ENCODE measurements at places on chromosomes 16 and 17. TPM values are rescaled to one million over a fixed set of nuclear protein-coding genes. Genes with fewer than 3 reads are reported as not detected.

DNA sequence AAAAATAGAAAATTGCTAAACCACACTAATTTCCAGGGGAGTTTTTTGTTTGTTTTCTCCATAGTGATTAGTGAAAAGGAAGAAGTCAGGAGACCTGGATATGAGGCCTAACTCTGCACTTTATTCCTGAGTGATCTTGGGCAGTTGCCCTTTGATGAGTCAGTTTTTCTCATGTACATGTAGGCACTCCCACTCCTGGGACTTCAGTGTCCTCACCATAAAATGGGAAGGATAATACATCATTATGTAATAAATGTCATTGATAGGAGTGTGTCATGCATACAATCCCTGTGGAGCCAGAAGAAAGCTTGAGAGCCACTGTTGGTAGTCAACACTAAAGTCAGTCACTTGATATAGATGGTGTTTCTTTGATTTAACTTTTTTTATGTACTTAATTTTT is 32.5 kb downstream of the WIPF2 start:
- no peak for DNase-seq

- peak; percentile 41 for DNase-seq
These were observed 2.9 kb upstream of the PGS1 start for GRCh38 chr17:78375401-78376151.

DNA sequence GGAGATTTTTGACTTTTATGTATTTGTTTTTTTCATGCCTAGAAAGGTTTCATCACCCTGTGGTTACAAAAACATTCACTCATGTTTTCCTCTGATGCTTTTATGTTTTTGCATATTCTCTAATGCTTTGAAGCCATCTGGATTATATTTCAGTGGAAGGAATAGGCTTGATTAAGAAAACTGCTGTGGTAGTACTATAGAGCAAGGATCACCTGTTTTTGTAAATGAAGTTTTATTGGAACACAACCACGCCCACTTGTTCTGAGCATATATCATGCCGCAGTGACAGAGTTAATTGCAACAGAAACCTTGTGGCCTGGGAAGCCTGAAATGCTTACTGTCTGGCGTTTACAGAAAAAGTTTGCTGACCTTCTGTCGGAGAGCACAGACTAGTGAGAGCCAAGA is 11.5 kb downstream of the COX10 start:
- no peak for DNase-seq

GRCh38 chr16:85461814-85462713 is 151.1 kb upstream of the GSE1 start:
- peak; percentile 70 for DNase-seq

- no peak for DNase-seq
These were observed 385.7 kb upstream of the TNRC6C start for GRCh38 chr17:77572851-77573250.

Gene METTL9
- 160 TPM for total RNA-seq

Gene PRDM7
- total RNA-seq, result not detected

- no peak for DNase-seq
These were observed 3.0 kb upstream of the IL4R start for GRCh38 chr16:27310576-27311447.

DNA sequence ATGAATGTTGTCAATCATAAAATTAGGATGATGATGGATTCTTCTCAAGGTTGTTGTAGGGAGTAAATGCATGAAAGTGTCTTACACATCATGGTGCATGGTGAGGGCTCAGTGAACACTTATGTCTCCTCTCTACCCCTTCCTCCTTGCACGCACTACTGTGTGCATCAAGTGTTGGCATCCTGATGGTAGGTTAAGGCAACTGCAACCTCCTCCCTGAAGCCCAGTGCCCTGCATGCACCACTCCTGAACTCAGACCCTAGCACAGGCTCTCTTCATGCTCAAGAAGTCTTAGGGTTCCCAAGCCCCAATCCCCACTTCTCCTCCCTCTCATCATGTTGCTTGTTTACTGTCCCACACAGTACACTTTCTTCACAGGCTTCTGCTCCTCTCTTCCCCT is 105.8 kb upstream of the DNAH9 start:
- DNase-seq, result no peak

DNA sequence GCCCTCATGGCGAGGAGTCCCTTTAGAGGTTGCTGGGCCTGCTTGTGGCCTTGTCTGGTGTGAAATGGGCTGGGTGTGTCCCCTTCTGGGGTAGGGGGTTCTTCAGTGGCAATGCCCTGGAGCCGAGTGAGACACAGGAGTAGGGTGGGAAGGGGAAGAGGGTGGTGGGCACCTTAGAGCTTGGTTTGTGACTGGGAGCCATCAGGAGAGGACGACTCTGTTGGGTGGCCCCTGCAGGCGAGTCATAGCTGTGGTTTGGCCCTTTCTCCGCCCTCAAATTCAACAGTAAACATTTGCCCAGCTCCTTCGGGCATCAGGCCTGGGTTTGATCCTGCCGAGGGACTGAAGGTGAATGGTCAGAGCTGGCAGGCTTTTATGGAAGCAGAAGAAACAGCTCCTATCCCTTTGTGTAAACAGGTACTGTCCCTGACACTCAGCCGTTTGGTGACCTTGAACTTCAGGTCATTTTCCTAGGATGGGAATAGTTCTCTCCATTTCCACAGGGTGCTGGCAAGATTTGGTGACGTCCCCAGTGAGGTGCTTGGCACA is 2.9 kb downstream of the E4F1 start:
- DNase-seq, result no peak

GRCh38 chr16:47140686-47141085 is 3.1 kb downstream of the NETO2 start:
- no peak for DNase-seq

DNA sequence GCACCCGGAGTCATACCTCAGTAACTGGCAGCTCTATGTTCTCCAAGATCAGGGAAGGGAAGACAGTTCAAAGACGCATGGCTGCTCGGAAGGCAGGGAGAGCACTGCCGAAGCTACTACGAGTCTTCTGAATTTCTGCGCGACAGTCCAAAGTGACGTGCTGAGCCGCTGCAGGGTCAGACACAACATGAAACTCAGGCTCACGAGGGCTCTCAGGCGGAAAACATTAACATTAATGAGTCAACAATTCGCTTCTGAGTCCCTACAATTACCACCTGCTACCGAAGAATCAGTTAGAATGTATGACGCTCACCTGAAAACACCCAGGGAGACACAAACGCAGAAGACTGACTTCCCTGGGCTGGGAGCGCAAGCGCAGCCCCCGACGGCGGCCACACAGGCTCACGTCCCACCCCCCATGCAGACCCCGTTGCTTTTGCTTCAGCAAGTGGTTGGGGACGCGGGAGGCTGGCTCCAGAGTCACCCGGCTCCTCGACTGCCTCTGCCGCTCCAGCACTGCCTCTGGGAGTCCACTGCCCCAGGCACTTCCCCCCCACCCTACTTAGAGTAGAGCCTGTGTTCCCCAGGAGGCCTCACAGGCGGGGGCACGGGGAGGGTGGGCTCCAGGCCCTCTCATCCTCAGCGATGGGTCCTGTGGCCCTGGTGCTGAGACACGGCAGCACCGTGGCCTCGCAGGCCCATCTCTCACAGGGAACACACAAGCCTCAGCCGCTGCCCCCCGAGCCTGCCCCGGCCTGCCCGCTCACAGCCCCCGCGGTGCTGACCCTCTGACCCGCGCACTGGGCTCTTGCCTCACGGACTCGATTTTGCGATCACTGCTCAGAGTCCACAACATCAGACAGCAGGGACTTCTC is 38.9 kb downstream of the LMF1 start:
- DNase-seq, result no peak

GRCh38 chr17:81075307-81075706 is 40.4 kb downstream of the BAIAP2 start:
- no peak for DNase-seq

Gene KCNH4
- total RNA-seq, result 0.40 TPM

Gene ZNF785
- total RNA-seq, result 22.7 TPM

DNA sequence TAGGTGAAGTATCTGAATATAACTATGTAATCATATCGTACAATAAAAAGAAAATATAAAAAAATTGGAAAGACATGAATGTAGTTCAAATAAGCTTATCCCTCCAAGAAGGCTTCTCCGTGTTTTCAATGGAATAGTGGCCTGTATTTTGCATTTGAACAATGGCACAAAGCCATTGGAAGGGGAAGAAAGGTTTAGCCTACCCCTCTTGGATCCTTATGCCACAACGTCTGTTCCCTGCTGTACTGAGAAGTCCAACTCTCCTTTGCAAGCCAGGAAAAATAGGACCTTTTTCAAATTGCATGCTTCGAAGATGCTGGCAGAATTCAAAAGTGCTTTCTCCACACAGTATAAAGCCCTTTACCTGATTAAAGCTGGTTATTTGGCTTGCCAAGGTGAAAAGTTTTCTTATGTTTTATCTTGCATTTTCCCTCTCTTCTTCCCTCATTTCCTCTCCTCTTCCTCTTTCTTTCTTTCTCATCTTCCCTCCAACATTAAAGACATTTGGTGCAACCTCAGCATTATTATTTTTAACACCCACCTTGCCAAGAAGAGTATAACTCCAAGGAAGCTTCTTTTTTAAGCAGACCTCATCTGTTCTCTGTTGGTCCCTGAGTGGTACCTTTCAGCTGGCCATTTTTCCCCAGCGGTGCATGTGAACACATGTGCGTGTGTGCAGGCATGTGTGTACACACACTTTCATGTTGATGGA is 968.6 kb upstream of the RBFOX1 start:
- DNase-seq, result no peak

Gene DOC2B
- total RNA-seq, result 4.5 TPM

DNA sequence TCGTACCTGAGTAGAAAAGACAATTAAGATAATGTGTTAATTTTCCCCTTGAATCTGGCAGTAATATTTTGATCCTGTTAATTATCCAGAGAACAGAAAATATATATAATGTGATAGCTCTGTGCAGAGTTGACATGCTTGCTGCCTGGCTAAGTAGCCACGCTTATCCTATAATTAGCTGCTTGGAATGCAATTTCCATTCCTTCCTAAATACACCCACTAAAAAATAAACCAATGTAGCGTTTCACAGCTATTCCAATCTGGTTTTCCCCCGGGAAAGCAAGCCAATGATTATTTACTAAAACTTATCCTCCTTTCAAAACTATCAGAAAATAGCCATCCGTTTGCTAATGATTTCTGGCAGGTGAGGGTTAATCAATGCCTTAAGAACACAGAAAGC is 134.5 kb upstream of the IRX5 start:
- DNase-seq, result no peak

Gene KRTAP2-2
- total RNA-seq, result not detected

GRCh38 chr17:32259586-32259985 is 6.0 kb upstream of the RHBDL3 start:
- DNase-seq, result no peak

DNA sequence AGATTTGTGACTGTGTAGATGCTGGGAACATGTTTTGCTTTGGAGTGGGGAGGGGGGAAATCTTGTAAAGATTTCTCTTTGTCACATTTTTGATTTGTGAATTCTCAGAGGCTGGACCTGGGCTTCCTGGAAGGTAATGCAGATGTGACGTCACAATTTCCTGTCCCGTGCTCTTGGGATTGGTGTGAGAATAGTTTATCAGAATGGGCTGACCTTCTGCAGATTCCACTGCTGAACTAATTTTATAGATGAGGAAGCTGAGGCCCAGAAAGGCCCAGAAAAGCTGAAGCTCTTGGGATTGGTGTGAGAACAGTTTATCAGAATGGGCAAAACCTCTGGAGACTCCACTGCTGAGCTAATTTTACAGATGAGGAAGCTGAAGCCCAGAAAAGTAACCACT is 34.0 kb downstream of the HS3ST3B1 start:
- DNase-seq, result no peak
